ENCODE measurements at places on chromosomes 5 and 9. TPM values are rescaled to one million over a fixed set of nuclear protein-coding genes. Genes with fewer than 3 reads are reported as not detected.

DNA sequence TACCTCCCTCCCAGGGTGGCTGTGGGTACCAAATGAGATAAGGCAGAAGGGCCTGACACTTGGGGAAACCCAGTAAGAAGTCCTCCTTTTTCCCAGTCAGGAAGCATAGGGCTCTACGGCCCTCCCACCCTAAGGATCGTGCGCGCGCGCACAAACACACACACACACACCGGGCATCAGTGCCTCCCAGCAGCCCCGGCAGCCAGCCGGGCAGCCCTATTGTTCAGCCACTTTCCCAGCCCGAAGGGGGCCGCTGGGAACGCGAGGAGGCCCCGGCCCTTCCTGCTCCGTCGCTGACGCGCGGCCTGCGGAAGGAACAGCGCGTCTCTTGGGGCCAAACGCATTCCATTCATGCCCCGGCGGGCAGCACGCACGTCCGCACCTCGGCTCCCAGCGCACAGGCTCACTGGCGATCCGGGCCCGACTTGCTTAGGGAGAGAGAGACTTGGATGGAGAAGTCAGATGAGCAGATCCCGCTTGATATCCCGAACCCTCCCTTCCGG is 22.6 kb downstream of the DUSP1 start:
- H3K36me3 ChIP-seq = no peaks in the 10 kb centered on the region
- peak; percentile 93 for DNase-seq
- H3K27ac ChIP-seq = peak overlapping the region; percentile 93
- peaks cover 30% of the 10 kb centered on the region for H3K4me1 ChIP-seq
- H3K4me3 ChIP-seq = peak overlapping the region; percentile 28
- H3K27me3 ChIP-seq = no peaks in the 10 kb centered on the region

DNA sequence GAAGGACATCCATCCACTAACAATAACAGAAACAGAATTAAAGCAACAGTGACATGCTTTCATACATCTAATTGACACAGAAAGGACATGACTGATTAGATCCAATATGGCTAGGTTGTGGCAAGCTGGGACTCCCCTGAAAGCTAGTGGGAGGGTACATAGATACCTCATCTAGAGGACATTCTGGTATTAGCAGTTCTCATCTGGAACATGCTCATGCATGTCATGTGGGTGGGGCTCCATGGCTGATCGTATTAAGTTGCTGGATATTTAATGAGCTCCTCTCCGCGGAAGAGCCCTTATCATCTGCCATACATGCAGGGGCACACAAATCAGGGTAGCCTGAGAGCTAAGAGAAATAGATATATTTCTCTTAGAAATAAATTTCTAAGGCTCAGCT is 358.9 kb downstream of the ICE1 start:
- no peaks in the 10 kb centered on the region for H3K4me1 ChIP-seq
- no peak for DNase-seq
- H3K27me3 ChIP-seq = no peaks in the 10 kb centered on the region
- H3K4me3 ChIP-seq = no peak overlapping the region
- H3K36me3 ChIP-seq = no peaks in the 10 kb centered on the region

GRCh38 chr5:135225856-135226560 is 173.0 kb downstream of the MACROH2A1 start:
- H3K27me3 ChIP-seq = no peaks in the 10 kb centered on the region
- H3K27ac ChIP-seq = no peak overlapping the region
- no peaks in the 10 kb centered on the region for H3K36me3 ChIP-seq
- no peak overlapping the region for H3K4me3 ChIP-seq
- DNase-seq = no peak

DNA sequence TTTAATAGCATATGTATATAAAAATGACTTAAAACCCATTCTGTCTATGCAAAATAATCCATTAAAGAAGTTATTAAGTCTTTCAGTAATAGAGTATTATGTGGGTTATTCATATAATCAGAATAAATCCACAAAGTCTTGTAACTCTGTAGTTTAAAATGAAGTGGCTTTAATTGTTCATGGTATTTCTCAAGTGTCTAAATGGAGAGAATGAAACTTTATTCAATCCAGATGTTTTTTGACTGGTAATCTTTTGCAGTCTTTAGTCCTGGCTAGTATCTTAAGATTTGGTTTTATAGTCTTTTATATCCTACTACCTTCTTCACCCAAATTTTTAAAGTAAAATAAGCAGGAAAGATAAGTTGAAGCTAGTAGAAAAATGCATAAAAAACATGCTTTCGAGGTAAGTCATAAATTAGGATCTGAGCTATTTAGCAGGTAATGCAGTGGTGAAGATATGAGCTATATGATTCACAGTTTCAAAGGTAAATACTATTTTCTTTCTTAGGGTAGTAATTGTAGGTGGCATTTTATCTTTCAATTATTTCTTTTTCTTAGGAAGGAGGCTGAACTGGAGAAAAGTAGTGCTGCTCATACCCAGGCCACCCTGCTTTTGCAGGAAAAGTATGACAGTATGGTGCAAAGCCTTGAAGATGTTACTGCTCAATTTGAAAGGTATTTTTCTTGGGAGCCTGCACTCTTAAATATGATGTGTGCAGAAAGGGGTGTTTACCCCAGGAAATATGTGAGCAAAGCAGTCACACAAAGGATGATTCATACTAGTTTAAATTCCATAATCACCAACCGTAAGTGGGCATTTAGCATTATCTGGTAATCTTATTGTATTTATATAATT is 17.9 kb downstream of the HMMR start:
- no peaks in the 10 kb centered on the region for H3K36me3 ChIP-seq
- no peaks in the 10 kb centered on the region for H3K27me3 ChIP-seq
- H3K4me1 ChIP-seq = no peaks in the 10 kb centered on the region
- no peak overlapping the region for H3K4me3 ChIP-seq
- no peak overlapping the region for H3K27ac ChIP-seq

- peak overlapping the region; percentile 25 for H3K27ac ChIP-seq
- no peaks in the 10 kb centered on the region for H3K27me3 ChIP-seq
- peaks cover 53% of the 10 kb centered on the region for H3K4me1 ChIP-seq
These were observed 34.1 kb downstream of the CXXC5 start for GRCh38 chr5:139682016-139682975.

- no peak for DNase-seq
- H3K36me3 ChIP-seq = no peaks in the 10 kb centered on the region
- no peaks in the 10 kb centered on the region for H3K27me3 ChIP-seq
- H3K4me1 ChIP-seq = no peaks in the 10 kb centered on the region
These were observed 221.6 kb downstream of the ACTL7B start for GRCh38 chr9:108634204-108634603.

- no peak overlapping the region for H3K4me3 ChIP-seq
- peaks cover 14% of the 10 kb centered on the region for H3K4me1 ChIP-seq
- DNase-seq = no peak
- no peaks in the 10 kb centered on the region for H3K36me3 ChIP-seq
These were observed 46.9 kb downstream of the TSPAN17 start for GRCh38 chr5:176694146-176694545.

DNA sequence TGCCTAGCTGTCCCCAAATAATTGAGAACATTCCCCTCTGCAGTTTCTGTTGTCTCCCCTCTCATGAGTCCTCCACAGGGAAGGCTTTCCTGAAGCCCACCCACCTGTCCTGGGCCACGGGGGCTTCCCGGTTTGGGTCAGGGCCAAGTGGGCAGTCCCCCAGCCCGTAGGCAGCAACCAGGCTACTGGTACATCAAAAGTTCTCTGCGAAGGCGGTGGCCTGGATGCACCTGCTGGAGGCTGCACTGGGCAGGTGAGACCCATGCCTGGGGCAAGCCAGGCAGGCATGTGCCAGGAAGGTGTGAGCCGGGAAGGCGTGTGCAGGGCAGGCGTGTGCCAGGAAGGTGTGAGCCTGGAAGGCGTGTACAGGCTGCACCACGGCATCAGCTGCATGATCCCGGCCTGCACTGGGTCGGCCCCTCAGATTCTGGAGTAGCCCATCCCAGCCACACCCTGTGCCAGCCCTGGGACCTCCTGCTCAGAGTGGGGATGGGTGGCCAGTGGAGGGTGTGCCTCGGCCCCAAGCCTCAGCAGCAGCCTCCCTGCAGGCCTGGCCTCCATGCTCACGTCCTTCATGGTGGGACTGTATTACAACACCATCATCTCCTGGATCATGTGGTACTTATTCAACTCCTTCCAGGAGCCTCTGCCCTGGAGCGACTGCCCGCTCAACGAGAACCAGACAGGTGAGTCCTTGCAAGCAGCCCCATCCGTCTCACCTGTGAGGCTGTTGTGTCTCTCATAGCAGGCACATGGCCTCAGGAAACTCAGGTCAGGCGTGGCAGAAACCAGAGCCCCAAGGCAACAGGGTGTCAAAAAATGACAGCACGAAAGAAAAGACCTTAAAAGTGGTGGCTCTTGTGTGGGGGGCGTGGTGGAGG is 8.7 kb downstream of the SLC6A19 start:
- H3K4me1 ChIP-seq = no peaks in the 10 kb centered on the region
- H3K27me3 ChIP-seq = no peaks in the 10 kb centered on the region
- H3K36me3 ChIP-seq = no peaks in the 10 kb centered on the region

GRCh38 chr9:83032065-83032625 is 30.8 kb downstream of the RASEF start:
- H3K36me3 ChIP-seq = no peaks in the 10 kb centered on the region
- no peak for DNase-seq
- H3K27me3 ChIP-seq = no peaks in the 10 kb centered on the region
- no peaks in the 10 kb centered on the region for H3K4me1 ChIP-seq

- no peak overlapping the region for H3K4me3 ChIP-seq
- H3K4me1 ChIP-seq = no peaks in the 10 kb centered on the region
- H3K27ac ChIP-seq = no peak overlapping the region
- no peak for DNase-seq
- H3K27me3 ChIP-seq = no peaks in the 10 kb centered on the region
These were observed 153.2 kb downstream of the NTRK2 start for GRCh38 chr9:84822589-84823233.

GRCh38 chr9:74948937-74949336 is 3.8 kb downstream of the C9orf40 start:
- no peaks in the 10 kb centered on the region for H3K36me3 ChIP-seq
- no peak for DNase-seq
- H3K4me3 ChIP-seq = no peak overlapping the region
- H3K4me1 ChIP-seq = peaks cover 19% of the 10 kb centered on the region
- peak overlapping the region; percentile 58 for H3K27ac ChIP-seq

- no peak overlapping the region for H3K4me3 ChIP-seq
- peaks cover 41% of the 10 kb centered on the region for H3K4me1 ChIP-seq
- peak overlapping the region; percentile 67 for H3K27ac ChIP-seq
- no peaks in the 10 kb centered on the region for H3K36me3 ChIP-seq
- no peaks in the 10 kb centered on the region for H3K27me3 ChIP-seq
These were observed 5.6 kb downstream of the NLN start for GRCh38 chr5:65727491-65728156.

Gene SPINK6
- not detected for total RNA-seq

Gene GRXCR2
- total RNA-seq = 0.28 TPM

Gene PCDHB2
- total RNA-seq = 2.3 TPM

Gene KIAA0825
- 2.4 TPM for total RNA-seq

Gene PCDHGA5
- 7.2 TPM for total RNA-seq

Gene SLC27A6
- total RNA-seq = 95.1 TPM

Gene NSD1
- total RNA-seq = 49.2 TPM

Gene TAF11L5
- not detected for total RNA-seq
